NCI-H1092 treated with DMSO at 0.1 percent for 48 hours (cell line): ENCODE measurements at places on chromosomes 4 and X.

DNA sequence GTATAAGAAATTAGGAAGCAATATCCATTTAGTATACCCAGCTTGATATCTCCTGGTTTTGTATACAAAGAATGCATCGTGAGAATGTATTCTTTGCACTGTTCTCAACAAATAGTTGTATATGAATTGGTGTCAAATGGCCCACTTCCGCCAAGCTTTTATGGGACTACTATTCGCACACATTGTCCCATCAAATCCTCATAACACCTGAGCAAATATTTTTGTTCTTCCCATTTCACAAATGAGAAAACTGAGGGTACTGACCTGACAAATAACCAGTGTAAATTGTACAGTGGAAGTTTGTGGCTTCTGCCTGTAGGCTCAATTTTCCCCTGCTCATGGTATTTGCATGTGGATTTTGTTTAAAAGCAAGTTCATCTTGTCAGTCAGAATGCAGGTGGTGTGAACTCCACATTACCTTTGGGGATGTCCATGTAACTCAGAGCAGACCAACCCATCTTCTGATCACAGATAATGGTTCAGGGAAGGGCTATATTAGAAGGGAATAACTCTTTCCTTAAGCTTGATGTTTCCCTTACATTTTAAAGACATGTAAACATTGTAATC, 51.5 kb upstream of the FAM241A start:
- DNase-seq: no peak

- no peak for DNase-seq
Measured at GRCh38 chrX:52988985-52989917, 30.9 kb upstream of the FAM156A start.

DNA sequence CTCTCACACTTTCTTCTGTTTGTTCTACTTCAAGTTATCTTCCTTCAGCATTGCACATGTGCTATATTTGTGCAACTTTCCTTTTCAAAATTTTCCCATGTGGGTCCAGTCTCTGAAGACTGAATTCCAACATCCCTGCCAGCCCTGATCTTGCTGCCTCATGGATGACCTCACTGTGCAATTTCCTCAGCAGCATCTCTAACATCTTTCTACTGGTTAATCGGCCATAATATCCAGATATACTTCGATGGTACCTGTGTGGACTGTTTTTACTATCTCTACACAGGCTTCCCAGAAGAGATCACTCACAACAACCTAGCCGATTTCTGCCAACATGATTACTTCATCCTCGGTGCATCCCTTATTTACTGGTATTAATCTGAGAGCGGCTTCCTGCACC, 41.5 kb downstream of the GPM6A start:
- DNase-seq: peak; percentile 35

GRCh38 chrX:40175511-40176350, 78.0 kb upstream of the BCOR start:
- DNase-seq: peak; percentile 88

GRCh38 chr4:176034936-176035335, 30.7 kb upstream of the WDR17 start:
- DNase-seq: no peak

DNA sequence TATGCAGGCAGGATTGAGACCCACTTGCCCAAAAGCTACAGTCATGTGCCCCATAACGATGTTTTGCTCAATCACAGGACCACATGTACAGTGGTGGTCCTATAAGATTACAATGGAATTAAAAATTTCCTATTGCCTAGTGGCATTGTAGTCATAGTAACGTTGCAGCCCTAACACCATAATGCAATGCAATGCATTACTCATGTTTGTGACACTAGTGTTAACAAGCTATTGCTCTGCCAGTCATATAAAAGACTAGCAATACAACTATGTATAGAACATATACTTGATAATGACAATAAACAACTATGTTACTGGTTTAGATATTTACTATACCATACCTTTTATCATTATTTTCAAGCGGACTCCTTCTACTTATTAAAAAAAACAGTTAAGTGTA, 50.6 kb downstream of the VGLL1 start:
- no peak for DNase-seq

GRCh38 chr4:137749466-137749865, 217.2 kb upstream of the PCDH18 start:
- no peak for DNase-seq

DNA sequence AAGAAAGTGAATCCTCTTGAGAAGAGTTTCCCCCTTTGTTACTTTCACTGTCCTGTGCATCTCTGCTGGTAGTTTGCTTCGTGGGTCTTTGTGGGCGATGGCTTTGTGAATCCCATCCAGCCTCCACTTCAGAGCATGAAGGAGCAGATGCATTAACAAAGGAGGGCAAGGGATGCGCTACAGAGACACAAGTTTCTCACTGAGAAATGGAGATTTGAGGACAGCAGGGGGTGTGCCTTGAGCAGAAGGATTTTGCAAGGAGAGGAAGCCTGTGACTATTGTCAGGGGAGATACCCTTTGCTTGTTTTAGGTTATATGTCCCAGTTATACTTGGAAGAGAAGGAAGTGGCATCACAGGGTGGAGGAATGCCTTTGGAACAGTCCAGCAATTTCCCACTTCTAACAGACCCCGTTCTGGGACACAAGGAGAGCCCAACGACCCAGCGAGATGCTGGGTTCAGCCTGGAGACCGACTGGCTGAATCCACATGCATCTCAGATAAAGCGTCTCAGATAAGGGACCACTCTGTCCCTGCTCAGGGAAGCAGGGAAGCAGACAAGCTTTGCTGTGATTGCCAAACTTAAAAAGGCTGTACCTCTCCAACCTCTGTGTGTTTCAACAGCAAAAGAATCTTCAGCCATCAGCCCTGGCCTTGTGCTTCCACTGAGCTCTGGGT, 314.6 kb upstream of the GATB start:
- DNase-seq: no peak

DNA sequence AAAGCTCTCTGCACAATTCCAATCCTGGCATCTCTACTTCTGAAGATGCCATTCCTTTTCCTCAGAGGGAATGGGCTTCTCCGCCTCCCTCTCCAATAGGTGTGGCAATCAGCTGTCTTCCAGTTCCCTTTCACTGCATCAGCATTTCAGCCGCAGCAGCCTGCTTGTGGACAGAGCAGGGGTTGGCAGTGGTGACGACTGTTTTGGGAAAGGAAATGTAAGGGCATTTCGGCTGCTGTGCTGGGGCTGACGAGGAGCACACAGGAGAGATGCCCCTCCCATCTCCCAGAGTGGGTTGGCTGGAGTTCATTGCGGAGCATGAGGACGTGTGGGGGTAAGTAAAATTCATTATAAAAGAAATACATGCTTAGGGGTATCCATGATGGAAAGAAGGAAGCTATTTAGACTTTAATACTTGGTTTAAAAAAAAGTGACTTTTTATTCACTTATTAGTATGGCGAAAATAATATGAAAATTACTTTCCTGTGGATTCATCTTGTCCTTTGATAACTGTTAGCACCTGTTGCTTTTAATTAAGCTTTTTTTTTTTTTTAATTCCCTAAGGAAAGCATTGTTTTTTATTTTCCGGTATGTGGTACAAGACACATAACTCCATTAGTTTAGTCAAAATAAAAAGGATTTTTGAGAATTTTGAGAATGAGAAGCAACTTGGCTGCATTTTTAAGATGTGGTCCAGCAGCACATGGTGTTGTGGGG, at the start of gene LIMCH1:
LIMCH1 (plus strand) TSS at position 141 of the 717 bp plus-strand sequence. CDS start 67,839 bp downstream, outside the sequence.
- DNase-seq: no peak

- peak; percentile 63 for DNase-seq
Measured at GRCh38 chr4:152935631-152936445, at the start of gene FHDC1. Gene FHDC1 (plus strand): TSS chr4:152936323. CDS start chr4:152943058, 6,735 bp downstream.

DNA sequence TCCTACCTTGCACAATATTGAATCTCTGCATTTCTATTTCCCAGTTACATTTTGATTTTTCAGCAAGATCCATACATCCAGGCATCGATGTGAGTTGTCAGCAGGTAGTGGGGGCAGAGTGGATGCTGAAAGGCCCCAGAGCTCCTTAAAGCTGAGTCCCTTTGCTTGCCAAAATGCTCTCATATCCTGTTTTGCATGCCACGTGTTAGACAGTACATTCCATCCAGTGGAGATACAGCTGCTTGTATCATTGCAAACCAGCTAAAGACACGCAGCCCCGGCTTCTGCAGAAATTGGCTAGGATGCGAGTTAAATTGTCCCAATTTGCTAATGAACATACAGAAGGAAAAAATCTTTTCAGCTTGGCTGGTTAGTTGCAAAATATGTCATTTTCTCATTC, 179.6 kb upstream of the MXRA5 start:
- no peak for DNase-seq

DNA sequence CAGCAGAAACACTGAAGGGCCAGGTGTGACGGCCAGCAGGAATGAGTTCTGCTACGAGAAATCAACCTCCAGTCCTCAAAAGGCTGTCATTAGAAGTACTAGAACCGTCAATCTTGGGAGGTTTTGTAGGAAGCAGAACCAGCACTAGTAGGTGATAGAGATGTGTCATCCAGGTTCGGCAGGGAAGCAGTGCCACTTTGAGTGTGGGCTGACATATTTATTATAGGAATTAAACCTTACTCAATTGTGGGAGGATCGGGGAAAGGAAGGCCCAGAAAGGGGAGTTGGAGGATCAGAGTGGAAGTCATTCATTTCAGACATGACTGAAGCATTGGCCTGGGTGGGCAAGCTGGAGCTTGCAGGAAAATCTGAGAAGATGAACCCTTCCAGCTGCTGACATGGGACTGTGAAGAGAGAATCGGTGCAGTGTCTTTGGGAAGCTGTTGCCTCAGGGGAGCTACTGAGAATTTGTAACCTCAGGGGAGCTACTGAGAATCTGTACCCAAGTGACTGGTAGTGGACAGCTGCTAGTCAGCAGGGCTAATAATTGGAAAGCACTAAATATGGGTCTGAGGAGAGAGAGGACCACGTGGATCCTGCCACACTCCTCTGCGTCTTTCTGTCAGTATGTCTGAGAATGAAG, 177.4 kb downstream of the SPRY1 start:
- no peak for DNase-seq

GRCh38 chrX:11267425-11267824, 25.8 kb upstream of the AMELX start:
- DNase-seq: no peak

- no peak for DNase-seq
Measured at GRCh38 chr4:8586671-8587468, 5.7 kb upstream of the CPZ start.

DNA sequence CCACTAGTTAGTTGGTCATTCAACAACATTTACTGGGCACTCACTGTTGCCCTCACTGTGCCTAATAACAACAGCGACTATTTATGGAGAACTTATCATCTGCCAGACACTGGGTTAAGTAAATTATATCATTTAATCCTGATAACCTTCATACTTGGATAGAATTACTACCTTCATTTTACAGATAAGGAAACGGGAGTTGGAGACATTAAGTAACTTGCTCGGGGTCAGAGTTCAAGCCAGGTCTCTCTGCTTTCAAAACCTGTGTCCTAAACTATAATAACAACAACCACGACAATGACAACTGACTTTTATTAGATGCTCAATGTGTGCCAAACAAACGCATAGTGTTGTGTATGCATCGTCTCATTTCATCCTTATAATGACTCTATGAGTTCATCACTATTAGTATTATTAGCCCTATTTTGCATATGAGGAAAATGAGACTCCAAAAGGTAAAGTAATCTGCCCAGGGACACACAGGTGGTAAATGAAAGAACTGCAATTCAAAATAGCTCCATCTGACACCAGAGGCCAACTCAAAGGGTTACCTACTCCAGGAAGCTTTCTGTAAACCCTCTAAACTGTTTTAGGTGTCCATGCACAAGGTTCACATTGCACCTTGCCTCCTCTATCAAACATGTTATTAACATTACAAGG, 98.4 kb upstream of the ACSL4 start:
- DNase-seq: no peak

- no peak for DNase-seq
Measured at GRCh38 chrX:81378560-81378959, 176.7 kb downstream of the SH3BGRL start.

GRCh38 chr4:145042601-145043285, 55.3 kb downstream of the ANAPC10 start:
- DNase-seq: no peak
